WERI-Rb-1 (cell line): ENCODE measurements at places on chromosomes 11 and 22.

- DNase-seq = no peak
These were observed 29.0 kb downstream of the TMEM225 start for GRCh38 chr11:123856444-123856843.

DNA sequence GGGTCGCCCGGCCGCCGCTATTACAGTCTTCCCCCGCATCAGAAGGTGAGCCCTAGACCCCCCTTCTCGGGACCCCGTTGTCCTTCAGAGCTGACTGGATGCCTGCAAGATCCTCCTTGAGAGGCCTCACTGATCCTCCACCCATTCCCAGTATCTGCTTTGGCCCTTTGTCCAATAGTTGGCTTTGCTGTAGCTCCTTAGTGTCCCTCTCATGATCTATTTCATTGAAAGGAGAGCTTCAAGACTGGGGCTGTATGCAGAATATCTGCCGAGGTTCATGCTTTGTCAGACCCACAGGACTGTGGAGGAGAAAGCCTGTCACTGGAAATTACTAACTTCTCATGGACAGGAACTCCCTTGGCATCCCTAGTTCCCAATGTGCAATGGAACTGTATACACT is 499 bp downstream of the DLAT start:
- DNase-seq = peak; percentile 15

DNA sequence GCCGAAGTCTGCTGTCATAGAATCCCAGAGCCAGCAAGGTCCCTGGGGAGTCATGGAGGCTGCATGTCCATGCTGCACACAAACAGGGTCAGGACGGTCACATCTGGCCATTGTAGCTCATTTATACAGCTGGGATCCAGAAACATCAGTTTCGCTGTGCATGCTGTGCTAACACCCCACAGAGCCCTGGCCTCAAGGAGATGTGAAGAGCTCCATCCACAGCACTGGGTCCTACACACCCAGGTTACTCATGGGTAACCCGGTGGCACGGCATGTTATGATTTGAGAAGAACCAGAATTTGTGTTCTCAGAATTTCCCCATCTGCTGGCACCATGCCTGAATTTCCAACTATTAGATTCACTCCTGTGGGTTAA is 146.3 kb upstream of the ARHGAP20 start:
- DNase-seq = no peak

- DNase-seq = no peak
These were observed 7.6 kb upstream of the VPS37C start for GRCh38 chr11:61168800-61169199.

GRCh38 chr11:57417056-57417455 is 9.9 kb downstream of the SLC43A3 start:
- no peak for DNase-seq

GRCh38 chr11:134950692-134951304 is 538.8 kb upstream of the B3GAT1 start:
- DNase-seq = peak; percentile 61
